Small intestine (tissue), 16 donors: ENCODE measurements at places on chromosomes 7 and 10.

DNA sequence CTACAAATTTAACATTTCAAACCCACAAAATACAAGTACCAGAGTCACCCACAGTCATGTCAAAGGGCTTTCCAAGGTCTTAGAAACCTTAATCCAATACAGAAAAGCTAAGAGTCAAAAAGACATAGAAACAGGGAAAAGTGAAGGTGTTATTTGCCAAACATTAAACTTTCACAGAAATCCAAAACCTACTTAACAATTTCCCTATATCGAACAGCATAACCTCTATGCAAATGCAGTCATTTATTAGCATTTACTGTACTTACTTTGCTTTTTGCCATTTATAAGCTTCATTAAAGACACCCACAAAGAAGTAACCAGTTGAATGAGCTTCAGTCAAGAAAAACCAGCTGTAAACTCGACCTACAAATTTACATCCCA, 1.6 kb downstream of the PANK1 start:
- DNase-seq: no peak

GRCh38 chr10:15224948-15225347, 56.5 kb upstream of the NMT2 start:
- DNase-seq: no peak

DNA sequence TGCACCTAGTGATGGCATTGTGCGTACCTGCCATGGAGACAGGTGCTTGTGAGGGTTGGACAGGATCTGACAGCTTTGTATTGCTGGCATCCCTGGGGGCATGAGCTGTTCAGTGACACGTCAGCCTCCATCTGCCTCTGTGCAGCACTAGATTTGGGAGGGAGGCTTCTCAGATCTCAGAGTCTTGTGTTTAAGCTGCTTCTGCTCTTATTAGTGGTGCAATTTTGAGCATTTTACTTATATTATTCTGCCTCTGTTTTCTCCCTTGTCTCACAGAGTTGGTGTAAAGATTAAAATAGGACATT, 5.1 kb downstream of the ARHGAP22 start:
- no peak for DNase-seq

GRCh38 chr7:70489813-70490212, 642.1 kb upstream of the GALNT17 start:
- DNase-seq: no peak

- no peak for DNase-seq
Measured at GRCh38 chr7:151903249-151904032, 26.5 kb upstream of the PRKAG2 start.

DNA sequence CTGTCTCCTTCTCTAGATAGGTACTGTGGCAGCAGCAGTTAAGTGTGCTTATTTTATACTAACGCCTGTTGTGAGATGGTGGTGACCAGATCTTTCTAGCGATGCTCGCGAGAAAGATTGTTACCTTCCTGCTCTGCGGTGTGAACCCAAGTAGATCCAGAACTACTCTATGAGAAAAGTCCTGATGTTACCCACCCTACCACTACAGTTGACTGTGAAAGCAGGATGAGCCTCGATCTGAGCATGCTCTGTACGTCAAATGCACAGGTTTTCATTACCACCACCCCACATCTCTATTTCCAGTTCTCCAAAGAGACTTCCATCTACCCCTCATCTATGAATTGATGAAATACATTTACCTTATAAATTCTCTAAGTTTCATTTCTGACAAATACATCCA, 64.6 kb upstream of the KCTD7 start:
- DNase-seq: no peak

- DNase-seq: no peak
Measured at GRCh38 chr7:24705461-24705954, 51.8 kb downstream of the GSDME start.

DNA sequence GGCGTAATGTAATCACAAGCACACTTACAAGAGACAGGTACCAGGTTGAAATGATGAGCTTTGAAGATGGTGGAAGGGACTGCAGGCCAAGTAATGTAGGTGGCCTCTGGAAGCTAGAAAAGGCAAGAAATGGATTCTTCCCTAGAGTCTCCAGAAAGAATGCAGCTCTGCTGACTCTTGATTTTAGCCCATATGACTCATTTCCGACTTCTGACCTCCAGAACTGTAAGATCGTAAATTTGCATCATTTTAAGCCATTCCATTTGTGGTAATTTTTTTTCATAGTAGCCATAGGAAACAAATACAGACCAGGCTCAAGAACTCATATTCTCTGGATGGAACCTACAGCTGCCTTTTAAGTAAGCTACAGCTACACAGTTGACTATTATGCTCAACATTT, 315.5 kb downstream of the MAGI2 start:
- DNase-seq: no peak

DNA sequence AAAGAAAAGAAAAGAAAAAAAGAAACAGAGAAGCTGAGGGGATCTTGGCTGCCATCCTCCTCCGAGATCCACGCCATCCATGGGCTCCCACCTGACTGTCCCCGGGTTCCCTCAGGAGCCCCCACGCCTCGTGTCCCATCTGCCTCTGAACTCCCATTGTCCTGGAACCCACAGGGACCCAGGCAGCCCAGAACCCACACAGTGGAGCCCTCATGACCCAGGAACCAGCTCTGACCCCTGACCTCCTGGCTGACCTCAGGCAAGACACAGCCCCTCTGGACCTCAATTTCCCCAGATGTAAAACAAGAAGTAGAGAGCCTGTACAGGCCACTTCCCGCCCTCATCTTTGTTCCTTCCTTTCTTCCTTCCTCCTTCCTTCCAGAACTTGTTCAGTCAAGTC, 40.4 kb downstream of the RASGEF1A start:
- no peak for DNase-seq

DNA sequence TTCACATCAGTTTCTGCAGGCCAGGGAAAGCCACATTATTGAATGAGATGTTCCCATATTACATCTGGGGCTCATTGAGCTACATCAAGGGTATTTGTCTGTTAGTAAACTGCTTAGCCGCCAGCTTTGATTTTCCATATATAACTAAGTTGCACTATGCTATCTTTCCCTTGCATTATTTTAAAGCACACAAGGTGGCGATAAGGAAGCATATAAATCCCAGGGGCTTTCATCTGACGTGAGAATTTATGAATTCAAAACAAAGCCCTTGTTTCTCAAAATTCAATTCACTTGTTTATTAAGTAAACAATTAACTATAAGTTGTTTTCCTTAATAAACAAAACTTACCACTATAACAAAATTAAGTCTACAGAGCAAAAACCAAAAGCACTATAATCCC, 334.1 kb upstream of the TPK1 start:
- no peak for DNase-seq

DNA sequence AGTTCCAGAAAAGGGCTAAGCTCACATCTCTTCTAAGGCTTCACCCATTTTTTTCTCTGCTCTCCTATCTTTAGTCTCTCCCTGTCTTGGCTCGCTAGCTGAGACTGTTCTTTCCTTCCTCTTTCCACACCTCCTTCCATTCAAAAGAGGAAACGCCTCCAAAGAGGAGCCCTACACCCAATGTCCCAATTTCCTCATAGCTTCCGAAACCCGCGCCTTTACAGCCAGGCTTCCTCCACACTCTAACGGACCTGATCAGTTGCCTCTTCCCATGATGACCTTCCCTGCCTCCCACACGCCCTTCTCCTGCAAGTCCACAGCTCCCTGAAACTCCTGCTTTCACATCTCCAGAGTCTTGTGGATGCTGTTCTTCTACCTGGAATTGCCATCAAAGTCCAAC, 71.7 kb downstream of the COBL start:
- no peak for DNase-seq

DNA sequence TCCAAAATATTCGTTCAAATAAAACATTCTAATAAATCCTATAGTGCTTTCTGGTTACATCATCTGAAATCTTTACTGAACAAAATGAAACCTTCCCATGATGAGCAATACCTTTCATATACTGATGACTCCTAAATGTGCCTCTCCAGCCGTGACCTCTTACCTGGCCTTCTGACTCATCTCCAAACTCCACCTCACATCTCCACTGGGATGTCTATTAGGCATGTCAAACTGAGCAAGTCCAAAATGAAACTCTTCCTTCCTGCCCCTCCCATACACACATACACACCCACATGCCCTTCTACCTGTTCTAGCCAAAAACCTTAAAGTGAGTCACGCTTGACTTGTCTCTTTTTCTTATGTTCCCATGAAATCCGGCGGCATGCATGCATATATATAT, 22.9 kb downstream of the GSAP start:
- no peak for DNase-seq

- DNase-seq: no peak
Measured at GRCh38 chr10:58979711-58980110, 196.7 kb upstream of the PHYHIPL start.

DNA sequence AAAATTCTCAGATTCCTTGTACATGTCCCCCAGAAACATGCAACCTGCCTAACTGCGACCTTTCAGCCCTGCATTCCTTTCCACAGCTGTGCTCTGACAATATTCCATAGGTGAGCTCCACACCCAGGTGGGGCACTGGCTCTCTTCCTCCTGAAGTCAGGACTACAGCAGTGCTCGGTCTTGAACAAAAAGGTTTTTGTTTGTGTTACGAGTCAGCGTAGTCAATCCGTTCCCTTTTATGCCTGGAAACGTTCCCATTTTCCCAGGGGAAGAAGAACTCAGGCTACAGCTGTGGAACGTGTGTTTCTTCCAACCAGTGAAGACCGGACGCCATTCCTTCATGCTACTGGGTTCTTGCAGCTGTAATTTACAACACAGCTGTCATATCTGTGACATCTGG, 52.4 kb upstream of the PFKP start:
- DNase-seq: peak; percentile 54
